ENCODE measurements at places on chromosomes 12 and 14.

- no peak for DNase-seq
Observed at GRCh38 chr14:34569750-34570149, 30.2 kb upstream of the EAPP start.

- DNase-seq: no peak
Observed at GRCh38 chr12:22310275-22310674, 24.2 kb downstream of the ST8SIA1 start.

DNA sequence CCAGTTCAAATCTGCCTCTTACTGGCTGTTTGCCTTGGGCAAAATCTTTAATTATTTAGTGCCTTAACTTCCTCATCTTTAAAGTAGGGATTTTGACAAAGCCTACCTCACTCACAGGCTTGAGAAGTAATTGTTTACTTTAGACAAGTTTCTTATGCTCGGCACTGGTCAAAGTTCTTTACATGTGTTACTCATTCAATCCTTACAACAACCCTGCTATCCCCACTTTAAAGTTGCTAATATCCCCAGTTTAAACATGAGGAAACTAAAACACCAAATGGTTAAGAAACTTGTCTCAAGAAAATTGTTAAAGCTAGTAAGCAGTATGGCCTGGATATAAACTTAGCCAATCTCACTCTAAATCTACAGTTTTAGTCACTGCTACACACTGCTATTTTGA lies 204.0 kb upstream of the AVPR1A start:
- no peak for DNase-seq

- no peak for DNase-seq
Observed at GRCh38 chr12:81758421-81759189, 545 bp downstream of the PPFIA2 start.

DNA sequence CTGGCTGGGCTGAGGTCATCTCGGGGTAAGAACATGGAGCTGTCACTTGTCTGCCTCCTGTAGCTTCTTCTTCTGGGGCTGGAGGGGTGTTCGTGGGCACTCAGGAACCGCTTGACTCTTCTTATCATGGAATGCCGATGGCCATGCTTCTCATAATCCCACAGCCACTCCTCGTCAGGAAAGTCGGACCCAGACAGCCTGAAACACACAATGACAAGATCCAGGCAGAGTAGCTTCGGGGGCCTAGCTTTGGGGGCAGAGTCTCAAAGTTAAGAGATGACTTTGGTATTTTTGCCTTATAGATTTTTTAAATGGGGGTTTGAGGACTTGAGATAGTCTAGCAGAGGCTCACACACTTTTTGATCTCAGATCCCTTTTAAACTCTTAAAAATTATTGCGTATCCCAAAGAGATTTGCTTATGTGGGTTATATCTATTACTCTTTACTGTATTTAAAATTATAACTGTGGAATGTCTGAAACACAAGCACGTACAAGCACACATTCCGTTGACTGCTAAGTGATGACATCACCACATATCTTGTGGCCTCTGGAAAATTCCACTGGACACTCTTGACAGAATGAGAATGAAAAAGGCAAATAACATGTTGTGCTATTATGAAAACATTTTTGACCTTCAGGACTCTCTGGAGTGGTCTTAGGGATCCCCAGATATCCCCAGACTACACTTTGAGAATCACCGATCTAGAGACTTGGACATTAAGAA lies 43.3 kb downstream of the BEST3 start:
- no peak for DNase-seq

DNA sequence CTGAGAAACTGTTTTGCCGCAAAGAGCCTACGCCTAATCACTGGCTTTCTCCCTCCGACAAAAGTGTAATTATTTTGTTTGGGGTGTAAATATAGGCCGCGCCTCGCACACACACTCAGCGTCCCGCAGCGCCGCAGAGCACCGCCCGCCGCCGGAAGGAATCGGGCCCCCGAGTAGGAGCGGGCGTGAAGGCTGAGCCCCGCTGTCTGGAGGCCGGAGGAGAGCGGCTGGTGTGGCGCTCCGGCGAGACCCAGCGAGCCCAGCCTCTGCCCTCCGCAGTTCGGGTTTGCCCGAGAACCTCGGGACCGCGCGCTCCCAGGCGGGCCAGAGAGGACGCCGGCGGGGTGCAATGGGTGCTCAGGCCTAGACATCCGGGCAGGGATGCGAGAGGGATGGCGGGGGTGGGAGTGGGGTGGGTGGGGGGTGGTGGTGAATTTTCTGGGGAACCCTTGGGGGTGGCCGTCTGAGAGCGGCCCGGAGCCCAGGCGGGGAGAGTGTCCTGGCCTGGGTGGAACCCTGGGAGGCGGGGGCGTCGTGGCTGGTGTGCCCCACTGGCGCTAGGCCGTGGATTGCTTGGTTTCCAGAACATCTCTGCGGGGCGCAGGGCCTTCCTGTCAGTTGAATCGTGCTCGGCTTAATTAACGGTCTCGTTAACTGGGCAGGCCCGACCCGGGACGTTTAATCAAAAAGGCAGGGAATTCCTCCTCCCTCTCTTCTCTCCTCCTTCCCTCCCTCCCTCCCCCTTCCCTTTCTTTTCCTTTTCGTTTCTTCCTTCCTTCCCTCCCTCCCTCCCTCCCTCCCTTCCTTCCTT lies 4.7 kb upstream of the LHX5 start:
- DNase-seq: no peak

- no peak for DNase-seq
Observed at GRCh38 chr12:10557329-10557728, 51.6 kb downstream of the EIF2S3B start.

DNA sequence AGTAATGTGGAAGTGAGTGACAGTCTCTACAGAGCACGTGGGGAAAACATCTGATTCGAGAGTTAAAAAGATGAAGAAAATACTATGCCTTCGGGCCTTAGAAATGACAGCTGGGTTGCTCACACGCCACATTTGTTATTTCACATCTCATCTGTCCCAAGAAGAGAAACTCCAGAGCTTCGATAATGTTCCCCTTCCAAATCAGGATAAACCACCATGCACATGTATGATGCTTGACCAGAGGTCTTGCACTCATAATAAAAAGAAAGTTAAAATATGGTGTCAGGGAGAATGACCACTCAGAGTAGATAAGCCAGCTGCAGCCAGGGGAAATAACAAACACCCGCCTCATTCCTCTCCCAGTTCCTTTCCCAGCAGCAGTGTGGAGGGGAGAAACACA lies 34.6 kb downstream of the NIN start:
- no peak for DNase-seq

- no peak for DNase-seq
Observed at GRCh38 chr12:24127919-24128721, 178.7 kb upstream of the SOX5 start.

DNA sequence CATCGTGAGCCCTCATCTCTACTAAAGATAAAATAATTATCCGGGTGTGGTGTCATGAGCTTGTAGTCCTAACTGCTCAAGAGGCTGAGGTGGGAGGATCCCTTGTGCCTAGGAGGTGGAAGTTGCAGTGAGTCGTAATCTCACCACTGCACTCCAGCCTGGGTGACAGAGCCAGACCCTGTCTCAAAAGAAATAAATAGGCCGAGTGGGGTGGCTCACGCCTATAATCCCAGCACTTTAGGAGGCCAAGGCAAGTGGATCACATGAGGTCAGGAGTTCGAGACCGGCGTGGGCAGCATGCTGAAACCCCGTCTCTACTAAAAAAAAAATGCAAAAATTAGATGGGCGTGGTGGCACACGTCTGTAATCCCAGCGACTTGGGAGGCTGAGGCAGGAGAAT lies 70.9 kb downstream of the RESF1 start:
- DNase-seq: no peak

DNA sequence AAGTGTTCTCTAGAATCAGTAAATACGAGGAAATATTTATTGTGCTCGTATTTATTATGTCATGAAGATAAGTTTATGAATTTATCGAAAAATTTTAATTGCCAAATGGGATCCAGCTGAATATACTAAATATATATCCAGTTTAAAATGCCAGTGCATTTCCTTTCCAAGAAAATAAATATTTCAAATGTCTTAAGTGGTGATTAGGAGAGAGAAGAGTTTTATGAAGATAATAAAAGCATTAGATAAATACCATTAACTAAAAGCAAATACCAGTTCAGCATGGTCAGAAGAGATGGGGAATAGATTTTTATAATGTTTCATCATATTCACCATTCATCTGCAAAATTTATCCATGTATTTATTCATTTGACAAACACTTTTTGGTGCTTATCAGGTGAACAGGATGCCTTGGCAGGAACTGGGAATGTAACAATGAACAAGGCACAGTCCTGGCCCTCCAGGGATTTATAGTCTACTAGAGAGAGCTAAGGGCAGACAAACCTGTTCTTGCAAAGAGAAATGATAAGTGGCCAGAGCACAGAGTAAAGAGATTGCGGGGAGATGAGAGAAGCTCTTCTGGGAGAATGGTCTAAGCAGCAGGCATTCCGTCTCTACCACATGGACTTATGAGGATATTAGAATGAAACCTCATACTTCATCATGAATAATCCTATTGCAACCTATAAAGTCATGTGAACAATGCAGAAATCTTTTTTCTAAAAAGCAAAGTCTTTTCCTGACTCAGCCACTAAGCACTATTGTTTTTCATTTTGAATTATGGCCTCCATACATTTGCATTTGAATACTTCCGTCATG lies 143.7 kb upstream of the ABCD2 start:
- DNase-seq: no peak

DNA sequence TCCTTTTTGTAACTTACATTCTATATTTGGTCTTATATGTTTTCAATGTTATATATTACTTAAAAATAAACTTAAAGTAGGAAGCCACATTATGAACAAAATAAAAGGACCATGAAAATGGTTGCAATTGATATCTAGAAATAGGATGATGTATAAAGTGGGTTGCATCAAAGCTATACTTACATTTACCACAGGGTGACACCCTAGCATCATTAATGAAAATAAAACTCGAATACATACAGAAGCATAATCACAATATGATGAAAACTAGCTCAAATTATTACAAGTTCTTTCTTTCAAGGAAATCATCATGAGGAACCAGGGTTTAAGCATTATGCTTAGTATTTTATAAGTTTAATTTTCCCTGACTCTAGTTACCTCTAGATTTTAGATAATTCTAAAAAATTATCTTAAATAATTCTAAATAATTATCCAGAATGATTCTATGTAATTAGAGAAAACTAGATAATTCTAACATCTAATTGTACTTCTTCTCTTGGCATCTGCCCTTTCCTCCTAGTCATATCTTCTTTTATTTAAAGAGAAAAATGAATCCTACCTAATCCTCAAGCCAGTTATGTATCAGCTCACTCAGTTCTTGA lies 31.2 kb downstream of the TAS2R7 start:
- DNase-seq: no peak

DNA sequence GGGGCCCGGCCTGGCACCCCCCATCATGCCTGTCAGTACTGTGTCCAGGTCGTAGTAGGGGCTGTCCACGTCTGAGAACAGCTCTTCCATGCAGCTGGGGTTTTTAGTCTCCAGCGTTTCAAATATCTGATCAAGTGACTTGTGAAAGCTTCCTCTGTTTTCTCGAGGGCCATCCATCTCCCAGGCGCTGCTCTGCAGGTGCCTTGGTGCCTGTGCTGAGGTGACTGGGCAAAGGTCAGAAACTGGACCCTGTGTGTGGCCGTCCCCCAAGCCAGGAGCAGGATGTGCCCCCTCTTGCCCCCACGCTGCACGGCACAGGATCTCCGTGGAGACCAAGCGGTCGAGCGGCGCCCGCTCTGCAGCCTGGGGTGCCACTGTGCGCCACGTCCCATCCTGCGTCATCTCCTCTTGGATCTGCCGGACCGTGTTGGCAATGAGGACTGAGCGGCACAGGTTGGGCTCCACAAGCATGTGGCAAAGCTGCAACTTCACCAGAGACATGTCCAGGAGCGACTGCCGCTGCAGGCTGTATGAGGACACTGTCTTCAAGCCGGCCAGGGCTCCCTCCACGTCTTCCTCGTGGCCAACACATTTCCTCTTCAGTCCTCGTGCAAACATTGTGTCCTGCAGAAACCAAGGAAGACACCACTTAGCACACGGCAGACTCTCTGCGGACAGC lies 9.4 kb downstream of the CDCA4 start:
- no peak for DNase-seq

DNA sequence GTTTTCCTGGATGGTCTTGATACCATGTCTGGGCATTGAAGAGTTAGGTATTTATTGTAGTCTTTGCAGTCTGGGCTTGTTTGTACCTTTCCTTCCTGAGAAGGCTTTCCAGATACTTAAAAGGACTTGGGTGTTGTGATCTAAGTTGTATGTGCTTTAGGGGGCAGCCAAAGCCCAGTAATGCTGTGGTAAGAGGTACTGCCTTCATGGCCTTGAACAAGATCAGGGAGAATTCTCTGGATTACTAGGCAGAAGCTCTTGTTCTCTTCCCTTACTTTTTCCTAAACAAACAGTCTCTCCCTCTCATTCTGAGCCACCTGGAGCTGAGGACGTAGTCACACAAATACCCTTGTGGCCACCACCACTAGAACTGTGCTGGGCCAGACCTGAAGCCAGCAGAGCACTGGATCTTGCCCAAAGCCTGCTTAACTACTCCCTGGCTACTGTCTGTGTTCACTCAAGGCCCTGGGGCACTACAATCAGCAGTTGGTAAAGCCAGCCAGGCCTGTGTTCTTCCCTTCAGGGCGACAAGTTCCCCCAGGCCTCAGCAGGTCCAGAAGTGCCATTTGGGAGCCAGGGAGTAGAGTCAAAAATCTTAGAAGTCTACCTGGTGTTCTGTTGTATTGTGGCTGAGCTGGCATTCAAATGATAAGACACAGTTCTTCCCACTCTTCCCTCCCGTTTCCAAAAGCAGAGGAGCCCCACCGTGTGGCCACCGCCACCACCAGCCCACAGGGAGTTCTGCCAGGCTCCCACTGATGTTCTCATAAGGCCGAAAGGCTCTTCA lies 11.4 kb downstream of the PRORP start:
- no peak for DNase-seq

DNA sequence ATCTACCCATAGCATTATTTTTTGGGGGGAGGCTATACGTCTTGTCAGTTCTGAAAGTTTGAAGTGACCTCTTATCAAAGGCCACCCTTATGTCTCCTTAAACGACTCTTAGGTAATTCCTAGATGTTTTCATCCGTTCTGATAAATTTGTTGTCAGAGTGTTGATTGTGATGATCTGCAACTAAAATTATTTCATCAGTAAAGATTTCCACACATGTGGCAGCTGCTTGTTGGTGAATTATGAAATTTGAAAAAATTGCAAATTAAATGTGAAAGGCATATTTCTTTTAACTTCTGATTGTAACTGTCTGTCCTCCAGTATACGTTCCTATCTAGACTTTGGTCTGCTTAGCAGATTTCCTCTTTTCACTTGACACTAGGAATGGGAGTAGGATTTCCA lies 1.4 kb downstream of the ADIPOR2 start:
- DNase-seq: no peak

DNA sequence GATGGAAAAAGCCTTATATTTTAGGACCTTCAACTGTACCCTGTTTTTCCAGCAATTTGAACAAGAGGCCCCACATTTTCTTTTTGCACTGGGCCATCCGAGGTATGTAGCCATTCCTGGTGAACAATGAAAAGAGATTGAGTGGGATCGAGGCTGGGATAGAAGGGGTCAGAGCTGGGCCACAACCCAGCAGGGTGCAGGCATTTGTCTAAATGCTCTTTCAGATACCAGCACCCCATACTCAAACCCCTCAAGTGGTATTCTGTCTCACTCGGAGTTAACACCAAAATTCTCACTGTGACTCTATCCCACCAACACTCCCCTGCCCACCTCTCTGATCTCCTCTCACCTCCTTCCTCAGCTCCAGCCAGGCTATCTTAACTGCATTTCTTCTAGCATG lies 26.8 kb downstream of the DUSP6 start:
- no peak for DNase-seq

All from thoracic aorta (tissue), 2 donors.